T-helper 17 cell (primary cell): ENCODE measurements at places on chromosomes 6 and 20. TPM values are rescaled to one million over a fixed set of nuclear protein-coding genes. Genes with fewer than 3 reads are reported as not detected.

DNA sequence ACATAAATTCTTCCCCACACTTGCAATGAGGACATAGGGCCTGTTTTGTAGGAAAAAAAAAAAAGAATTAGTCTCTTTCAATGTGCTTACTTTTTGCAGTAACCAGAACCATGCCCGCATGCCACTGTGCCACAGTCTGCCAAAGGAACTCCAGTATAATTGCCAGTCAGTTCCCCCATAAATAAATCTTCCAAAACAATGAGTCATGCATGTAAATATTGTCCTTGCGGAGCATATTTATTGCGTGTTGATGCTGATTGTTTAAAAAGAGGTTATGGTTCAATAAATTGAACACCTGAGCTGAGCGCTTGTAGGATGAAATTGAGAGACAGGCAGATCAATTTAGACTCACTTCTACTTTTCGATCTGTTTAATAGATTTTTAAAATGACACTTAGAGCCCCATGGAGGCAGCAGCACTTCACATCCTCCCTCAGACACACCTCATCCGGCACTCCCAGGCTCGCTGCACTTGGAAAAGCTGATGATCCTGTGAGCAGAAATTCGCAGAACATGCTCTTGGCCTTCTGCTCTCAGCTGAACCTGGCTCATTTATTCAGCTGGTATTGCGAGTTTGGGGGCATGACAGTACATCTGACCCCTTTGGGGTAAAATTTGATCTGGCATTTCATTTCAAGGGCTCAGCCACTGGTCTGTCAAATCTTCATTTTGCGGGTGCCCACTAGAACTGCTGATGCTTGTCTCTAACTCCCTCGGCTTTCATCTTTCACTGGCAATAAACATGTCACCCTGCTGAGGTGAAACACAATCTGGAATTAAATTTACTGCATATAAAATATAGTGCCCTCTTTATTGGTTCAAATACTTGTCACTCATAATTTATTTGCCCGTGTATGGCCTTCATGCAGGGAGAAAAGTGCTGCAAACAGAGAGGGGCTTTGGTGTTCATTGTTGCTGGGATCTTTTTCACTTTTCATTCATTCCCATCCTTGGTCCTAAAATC lies 371.1 kb upstream of the POU3F2 start:
- H3K4me3 ChIP-seq, result no peak overlapping the region
- H3K27ac ChIP-seq, result no peak overlapping the region
- no peak for DNase-seq

DNA sequence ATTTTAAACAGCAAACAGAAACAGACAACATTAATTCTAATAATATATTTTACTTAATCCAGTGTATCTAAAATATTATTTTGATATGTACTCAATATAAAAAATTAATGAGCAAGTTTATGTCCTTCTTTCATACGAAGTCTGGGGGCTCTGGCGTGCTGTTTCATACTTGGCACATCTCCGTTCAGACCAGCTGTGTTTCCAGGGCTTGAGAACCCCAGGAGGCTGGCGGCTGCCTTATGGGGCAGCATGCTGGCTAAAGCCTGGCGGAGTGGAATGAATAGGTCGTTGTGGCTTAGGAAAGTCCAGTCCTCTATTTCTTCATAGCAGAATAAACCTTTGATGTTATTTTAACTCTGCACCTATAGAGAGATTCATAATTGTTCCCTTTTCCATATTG lies 43.3 kb downstream of the DUSP22 start:
- H3K27ac ChIP-seq, result no peak overlapping the region
- H3K36me3 ChIP-seq, result no peaks in the 10 kb centered on the region
- DNase-seq, result no peak
- peaks cover 22% of the 10 kb centered on the region for H3K4me1 ChIP-seq
- H3K4me3 ChIP-seq, result no peak overlapping the region
- H3K27me3 ChIP-seq, result no peaks in the 10 kb centered on the region

- H3K27me3 ChIP-seq, result peaks cover 23% of the 10 kb centered on the region
- H3K4me3 ChIP-seq, result no peak overlapping the region
- no peaks in the 10 kb centered on the region for H3K36me3 ChIP-seq
- DNase-seq, result no peak
Observed at GRCh38 chr20:59063358-59064213, 21.0 kb upstream of the PRELID3B start.

DNA sequence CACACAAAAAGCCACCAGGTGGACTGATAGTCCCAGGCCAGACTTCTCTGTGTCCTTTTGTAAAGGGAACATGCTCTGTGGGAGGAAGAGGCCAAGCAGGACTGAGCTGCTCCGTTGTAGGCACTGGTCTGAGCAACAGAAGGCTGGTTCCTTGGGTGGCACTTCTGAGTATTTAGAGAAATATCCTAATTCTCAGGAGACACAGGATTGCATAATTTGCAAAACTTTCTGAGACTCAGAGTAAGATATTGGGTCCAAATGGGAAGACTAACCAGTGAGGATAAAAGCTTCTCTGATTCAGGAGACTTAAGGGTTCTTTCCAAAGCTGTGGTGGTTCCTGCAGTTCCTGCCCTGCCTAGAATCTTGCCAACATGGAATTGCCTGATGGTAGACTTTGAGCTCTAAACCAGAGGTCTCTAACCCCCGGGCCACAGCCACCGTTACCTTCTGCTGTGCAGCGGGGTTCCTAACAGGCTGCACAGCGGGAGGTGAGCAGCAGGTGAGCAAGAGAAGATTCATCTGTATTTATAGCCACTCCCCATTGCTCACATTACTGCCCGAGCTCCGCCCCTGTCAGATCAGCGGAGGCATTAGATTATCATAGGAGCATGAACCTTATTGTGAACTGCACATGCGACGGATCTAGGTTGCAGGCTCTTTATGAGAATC lies 107.0 kb downstream of the OLIG3 start:
- DNase-seq, result no peak
- H3K4me1 ChIP-seq, result peaks cover 34% of the 10 kb centered on the region
- H3K27ac ChIP-seq, result peak overlapping the region; percentile 3
- no peaks in the 10 kb centered on the region for H3K27me3 ChIP-seq
- no peak overlapping the region for H3K4me3 ChIP-seq
- peaks cover 2% of the 10 kb centered on the region for H3K36me3 ChIP-seq

DNA sequence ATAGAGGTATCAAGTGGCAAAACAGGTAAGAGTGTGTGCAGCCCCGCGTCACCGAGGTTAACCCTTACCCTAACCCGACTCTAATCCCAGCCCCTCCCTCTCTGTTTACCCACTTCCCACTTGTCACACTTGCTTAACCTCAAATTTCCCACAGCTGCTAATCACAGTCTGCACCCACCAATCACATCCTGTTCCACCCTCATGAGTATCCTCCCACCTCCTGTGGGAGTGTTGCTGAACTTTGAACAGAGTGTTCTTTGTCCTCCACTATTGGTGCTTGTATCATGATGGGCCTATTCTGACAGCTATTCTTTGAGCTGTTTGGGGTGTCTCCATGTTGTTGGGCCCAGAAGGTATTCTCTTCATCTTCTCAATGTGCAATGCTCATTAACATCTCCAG lies 487.8 kb downstream of the PTPRT start:
- H3K27ac ChIP-seq, result no peak overlapping the region
- no peaks in the 10 kb centered on the region for H3K36me3 ChIP-seq
- no peaks in the 10 kb centered on the region for H3K4me1 ChIP-seq
- H3K27me3 ChIP-seq, result no peaks in the 10 kb centered on the region

The HTR1E gene
- total RNA-seq, result not detected

DNA sequence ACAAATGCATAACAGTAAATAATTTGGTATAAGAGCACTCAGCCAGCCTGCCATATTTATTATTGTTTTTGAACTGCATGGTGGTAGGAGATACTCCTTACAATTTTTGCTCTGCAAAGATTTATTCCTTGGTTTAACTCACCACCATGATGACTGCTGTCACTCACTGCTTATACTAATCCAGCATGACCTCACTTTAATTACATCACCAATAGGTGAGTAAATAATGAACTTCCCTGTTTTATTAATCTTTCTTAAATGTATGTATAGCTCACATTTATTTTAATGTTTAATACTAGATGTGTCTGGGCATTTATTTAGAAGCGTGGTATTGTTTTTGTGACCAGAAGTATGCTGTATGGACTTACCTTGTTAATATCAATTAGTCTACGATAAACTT lies 12.8 kb upstream of the TP53TG5 start:
- H3K4me3 ChIP-seq, result no peak overlapping the region
- H3K36me3 ChIP-seq, result peaks cover 4% of the 10 kb centered on the region
- no peak overlapping the region for H3K27ac ChIP-seq
- no peak for DNase-seq

DNA sequence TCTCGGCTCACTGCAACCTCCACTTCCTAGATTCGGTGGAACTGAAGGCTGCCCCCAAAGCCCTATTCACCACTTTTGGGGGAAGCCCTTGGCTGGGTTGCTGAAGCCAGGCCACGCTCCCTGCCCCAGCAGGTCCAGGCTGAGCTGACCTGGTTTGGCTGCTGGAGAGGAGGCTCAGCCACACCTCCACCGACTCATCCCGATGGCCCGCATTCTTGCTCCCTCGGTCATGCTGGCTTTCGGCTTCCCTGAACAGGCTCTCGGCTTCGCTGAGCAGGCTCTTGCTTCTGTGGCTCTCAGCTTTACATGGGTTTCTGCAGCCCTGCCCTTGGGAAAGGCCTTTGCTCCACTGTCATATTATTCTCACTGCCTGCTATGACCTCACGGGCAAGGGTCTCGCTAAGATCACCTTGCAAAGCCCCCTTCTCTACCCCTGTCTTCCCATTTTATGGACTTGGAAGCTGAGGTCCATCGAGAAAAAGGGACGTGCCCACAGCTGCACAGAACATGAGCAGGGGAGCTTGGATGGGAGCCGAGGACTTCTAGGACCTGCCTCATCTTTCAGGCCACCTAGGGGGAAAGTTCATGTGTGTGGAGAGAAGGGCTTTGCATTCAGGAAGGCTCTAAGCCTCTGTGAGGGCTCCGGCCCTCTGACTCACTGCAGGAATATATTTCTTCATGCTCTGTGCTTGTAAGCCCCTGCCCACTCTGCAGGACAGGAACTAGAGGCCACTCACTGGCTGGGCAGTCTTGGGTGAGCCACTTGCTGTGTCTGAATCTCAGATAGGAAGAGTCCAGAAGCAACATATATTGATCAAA lies 15.6 kb downstream of the ARHGAP40 start:
- H3K27me3 ChIP-seq, result peaks cover 84% of the 10 kb centered on the region
- no peak overlapping the region for H3K27ac ChIP-seq
- DNase-seq, result no peak
